Suppressor macrophage treated with lipopolysaccharide for 1 hour (primary cell): ENCODE measurements at places on chromosomes 7 and 10.

- DNase-seq: peak; percentile 92
Observed at GRCh38 chr10:4121502-4122380, 336.7 kb upstream of the KLF6 start.

- DNase-seq: no peak
Observed at GRCh38 chr7:54066643-54067042, 475.5 kb upstream of the VSTM2A start.

- DNase-seq: no peak
Observed at GRCh38 chr10:35471435-35471834, 133.7 kb upstream of the GJD4 start.

DNA sequence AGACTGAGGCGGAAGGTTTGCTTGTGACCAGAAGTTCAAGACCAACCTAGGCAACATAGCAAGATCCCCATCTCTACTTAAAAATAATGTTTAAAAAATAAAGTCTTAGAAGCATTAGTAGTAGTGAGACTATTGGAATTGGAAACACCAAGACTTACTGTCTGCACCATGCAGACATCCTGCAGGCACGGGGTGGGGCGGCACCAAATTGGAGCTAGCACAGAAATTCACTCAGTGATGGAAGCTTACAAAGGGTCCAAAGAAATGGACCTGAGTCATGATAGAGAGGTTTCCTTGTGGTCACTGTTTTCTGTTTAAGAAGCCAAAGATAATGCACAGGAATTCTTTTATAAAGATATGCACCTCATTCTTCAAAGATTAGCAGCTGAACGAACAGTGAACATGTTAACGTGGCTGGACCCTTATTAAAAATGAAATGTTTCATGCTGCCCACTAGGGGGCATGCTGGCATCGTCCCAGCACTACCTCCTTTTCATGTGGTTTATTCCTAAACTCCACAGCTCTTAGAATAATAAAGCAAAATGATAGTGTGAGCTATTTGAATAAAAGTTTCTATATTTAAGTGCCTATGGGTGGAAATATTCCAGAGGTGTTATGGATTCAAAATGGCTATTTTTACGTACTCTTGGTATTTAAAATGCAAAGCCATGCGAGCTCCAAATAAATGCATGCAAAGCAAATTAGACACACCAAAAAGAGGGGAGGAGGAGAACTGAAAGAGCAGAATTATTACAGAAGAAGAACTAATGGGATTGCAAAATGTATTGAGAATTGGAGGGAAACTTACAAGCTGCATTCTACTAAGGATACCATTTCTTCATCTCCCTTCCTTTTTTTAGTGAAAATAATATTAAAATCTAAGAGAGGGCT, 28.6 kb downstream of the PDSS1 start:
- peak; percentile 76 for DNase-seq

- DNase-seq: no peak
Observed at GRCh38 chr7:158911734-158912133, 55.4 kb downstream of the DYNC2I1 start.

DNA sequence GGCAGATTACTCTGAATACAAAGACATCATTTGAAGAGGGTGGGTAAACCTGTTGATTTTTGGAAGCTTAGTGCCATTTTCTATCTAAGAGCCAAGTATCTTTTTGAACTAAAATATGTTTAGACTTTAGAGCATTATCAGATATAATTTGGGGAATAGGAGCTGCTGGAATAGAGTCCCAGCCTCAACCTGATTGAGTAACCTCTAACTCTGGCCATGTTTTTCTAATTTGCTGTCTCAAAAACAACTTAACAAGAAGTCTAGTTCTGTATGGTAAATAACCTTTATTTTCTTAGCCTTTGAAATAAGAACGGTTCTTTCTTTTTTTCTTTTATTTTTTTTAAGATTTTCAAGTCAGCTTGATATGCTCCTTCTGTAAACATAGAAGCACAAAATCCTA, 224.5 kb downstream of the DYNC1I1 start:
- no peak for DNase-seq

DNA sequence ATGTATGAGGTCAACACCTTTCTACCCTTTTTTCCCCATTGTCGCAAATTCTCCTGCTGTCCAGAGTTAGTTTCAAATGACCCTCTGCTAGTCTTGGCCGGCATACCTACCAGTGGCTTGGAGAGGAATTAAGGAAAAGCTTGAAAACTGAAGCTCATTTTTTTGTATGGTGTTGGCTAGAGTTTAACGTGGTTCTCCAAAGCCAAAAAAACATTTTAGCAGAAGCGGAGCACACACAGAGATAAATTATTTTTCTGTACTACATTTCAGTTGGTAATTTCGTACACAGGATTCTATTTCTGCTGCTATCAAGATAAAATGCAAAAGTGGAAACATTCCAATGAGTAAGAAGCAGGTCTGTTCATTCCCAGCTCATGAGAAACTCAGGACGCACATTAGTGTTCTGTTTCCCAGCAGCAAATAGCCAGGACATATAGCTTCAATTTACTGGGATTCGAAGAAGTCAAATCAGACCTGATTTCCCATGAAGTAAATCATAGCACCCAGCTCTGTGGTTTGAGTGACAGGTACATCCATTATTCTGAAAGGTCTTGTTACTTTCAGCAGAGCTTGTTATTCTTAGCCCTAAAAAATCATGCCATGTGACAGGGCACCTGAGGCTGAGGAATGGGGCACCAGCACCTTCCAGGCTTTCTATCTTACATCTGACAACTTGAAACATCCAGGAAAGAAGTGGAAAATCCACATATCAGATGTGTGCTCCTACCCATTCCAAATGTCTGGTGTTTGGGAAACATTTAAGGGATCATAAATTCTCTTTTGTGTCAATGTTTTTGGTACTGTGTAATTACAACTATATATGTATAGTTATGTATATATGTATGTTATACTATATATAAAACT, 215.9 kb upstream of the C7orf33 start:
- no peak for DNase-seq

- no peak for DNase-seq
Observed at GRCh38 chr10:131775833-131776232, 125.0 kb upstream of the PPP2R2D start.

DNA sequence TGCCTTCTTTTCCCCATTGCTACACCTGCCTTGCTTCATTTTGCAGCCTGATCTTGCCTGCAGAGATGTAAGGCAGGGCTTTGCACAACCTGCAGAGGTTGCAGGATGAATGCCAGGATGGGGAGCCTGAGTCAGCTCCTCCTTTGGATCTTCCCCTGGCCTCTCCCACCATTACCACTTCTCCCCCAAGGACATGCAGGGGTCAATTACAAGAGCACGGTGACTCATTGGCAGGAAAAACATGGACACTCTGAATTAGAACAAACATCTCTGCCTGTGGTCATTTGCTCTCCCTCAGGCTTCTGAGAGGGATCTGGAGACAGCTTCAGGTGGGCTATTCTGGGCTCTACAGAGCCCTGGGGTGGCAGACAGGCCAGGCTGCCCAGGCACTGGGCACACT, 89.2 kb downstream of the HERPUD2 start:
- no peak for DNase-seq

GRCh38 chr7:78768859-78769258, 684.6 kb downstream of the MAGI2 start:
- no peak for DNase-seq

GRCh38 chr10:20128811-20129210, 312.6 kb downstream of the PLXDC2 start:
- peak; percentile 68 for DNase-seq

- no peak for DNase-seq
Observed at GRCh38 chr10:102148275-102148674, 3.9 kb upstream of the NOLC1 start.

DNA sequence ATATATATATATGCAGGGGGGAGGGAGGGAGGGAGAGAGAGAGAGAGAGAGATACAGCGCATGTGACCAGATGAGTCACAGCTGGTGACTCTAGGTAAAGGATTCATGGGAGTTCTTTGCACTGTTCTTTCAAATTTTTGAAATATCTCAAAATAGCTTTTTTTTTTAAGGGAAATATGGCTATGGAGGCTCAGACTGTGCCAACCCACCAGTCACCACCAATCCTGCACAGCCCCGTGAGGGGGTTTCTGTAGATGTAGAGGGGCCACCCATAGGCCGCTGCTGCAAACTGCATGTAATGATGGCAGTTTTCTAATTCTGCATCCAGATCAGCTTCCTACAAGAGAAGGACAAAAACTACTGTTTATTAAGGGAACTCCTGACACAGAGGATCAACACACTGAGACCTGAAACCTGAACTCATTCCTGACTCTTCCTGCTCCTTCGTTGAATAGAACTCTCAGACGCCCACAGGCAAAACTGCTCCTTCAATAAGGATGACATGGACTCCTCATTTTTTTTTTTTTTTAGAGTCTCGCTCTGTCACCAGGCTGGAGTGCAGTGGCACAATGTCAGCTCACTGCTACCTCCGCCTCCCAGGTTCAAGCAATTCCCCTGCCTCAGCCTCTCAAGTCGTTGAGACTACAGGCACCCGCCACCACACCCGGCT, 17.3 kb downstream of the DAGLB start:
- DNase-seq: peak; percentile 63

DNA sequence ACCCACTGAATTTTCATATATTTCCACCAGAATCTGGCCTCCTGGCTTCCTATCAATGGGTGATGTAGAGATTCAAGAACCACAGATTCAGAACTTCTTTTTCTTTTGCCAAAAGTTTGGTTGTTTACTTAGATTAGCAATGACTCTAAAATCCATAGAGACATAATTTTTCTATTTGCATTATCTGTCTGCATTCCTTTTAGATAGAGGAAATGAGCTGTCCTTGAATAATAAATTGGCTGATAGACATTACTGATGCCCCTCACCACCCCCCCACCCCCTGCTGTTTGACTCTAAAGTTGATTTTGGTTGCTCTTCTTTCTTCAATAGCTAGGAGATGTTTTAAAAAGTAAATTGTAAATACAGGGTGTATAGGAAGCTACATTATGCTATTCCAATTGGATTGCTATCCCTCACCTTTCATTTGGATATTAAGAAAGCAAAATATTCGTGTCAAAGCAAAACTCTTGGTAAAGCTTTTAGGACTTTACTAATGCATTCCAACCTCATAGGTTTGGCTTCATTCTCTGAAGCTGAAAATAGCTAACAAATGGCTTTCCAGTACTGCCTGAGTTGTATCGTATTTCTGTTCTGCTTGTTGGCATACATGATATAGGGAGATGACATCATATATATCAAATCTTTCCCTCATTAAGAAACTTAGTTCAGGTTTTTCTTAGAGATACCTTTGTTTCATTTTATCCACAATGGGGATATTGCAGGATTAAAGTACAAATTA, 606.0 kb downstream of the ARL4A start:
- DNase-seq: no peak

- DNase-seq: no peak
Observed at GRCh38 chr7:158957921-158958491, 101.6 kb downstream of the DYNC2I1 start.

DNA sequence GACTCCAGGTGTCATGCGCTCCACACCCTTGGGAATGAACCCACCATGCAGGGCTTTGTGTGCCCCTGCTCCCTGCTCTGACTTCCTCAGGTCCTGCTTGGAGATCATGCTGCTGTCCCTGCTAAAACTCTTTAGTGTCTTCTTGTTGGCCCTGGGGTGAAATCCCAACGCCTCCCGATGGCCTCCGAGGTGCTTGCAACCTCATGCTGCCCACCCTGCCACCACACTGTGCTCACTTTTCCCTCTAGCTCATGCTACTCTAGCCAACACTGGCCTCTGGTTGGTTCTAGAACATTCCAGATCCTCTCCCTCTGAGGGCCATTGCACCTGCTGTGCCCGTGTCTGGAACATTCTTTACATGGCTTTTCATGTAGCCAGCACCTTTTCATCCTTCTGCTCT, 227.7 kb downstream of the ADAM12 start:
- peak; percentile 20 for DNase-seq

DNA sequence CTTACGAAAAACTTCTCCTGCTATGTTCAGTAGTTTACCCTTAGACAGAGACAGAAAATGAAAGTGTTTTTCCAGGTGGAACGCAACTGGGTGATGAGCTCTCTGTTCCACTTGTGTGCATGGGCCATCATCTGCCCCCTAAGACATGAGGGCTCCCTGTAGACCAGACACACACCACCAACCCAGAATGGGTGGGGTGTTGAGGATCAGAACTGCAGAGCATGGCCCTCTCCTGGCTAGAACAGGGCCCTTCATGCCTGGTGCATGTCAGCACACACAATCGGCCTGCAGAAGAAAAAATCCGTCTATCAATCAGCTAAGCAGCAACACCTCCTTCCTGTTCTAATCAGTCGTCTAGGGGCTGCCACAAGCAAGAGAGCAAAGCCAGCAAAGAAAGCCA, 186.2 kb upstream of the INHBA start:
- no peak for DNase-seq

DNA sequence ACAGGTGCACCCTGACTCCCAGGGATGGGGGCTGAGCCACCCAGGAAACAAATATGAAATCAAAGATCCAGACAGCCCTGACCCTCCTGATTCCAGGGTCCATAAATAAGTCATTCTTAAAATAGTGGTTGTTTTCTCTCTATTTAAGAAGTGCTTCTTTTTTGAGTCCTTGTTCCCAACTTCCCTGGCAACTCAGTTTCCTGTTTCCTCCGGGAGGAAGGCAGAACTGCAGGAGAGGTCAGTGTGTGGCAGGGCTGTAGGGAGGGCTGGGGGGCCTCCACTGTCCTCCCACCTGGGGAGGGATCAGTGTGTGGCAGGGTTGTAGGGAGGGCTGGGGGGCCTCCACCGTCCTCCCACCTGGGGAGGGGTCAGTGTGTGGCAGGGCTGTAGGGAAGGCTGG, 88.7 kb upstream of the PDGFA start:
- DNase-seq: peak; percentile 29

DNA sequence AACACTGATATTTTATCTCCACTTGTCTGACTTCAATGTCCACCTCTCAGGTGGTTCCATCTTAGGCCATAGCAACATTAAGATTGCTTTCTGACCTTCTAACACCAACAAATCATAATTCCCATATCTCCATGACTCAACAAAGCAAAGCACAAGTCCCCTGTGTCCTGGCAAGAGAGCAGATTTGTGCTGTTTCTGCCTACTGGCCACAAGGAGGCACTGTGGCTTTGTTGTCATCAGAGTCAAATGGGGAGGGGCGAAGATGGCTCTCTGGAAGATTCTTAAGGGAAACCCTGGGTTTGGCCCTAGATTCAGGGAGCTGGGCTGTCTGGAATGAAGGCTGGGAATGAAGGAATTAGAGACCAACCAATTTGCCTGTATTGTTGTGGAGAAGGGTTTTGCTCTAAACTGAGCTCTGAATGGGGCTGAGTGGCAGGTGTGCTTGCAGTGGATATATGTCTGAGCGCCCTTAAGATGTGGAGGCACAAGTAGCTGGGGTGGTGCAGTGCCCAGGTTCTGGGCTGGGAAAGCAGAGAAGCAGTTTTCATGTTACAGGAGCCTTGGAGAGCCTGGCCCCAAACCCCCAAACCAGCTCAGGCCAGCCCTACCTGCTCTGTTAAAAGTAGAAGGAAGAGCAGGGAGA, 154.8 kb upstream of the PRSS58 start:
- DNase-seq: peak; percentile 81
